ENCODE measurements at places on chromosomes 12 and 14.

- DNase-seq = no peak
These were observed 8.0 kb upstream of the C12orf42 start for GRCh38 chr12:103503546-103504480.

DNA sequence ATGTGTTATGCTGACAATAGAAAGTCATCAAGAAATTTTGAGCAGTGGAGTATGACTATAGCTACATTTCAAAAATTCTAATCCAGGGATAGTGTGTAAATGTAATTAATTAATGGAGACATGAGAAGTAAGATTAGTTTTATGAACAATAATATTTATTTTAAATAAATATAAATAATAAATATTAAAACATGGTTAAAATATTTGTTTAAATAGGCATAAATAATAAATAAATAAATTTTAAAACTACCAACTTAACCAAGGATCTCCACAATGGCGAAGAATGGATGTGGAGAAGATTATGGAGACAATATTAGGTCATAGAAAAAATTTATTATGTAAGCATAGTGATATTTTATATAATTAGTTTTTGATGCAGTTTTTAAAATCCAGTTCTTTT is 588.2 kb upstream of the NOVA1 start:
- no peak for DNase-seq

DNA sequence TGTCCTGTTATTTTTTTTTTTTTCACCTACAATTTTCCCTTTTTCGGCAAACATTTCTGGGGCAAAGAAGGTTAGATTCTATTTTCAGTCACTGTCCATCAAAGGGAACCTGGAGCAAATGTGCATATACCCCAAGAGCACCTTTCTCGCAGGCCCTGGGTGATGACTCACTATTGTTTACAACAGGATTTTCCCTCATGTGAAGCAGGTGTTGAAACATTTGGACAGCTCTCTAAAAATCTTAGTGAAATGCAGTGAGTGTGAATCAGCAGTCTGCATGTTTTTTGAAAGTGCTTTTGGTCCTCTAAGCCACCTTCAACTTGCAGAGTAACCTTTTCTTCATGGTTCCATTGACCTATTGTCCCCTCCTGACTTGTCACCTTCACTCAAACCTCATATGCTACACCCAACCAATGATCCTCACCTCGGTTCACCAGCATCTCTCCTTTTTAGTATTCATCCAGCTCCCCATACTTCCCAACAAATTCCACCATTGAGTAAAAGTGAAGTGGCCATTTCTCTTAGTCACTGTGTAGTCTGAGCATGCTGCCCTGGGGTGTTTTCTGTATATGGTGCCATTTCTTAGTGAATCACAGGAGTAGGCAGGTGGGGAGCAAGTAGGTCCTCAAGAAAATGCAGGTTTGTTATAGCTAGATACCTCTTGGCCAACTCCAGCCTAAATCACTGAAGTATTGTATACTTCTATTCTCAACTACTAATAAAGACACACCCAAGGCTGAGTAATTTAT is 260.2 kb downstream of the BMP4 start:
- no peak for DNase-seq

- DNase-seq = no peak
These were observed 50.0 kb downstream of the NCOR2 start for GRCh38 chr12:124517260-124518050.

GRCh38 chr14:99330316-99331240 is 58.6 kb upstream of the BCL11B start:
- DNase-seq = no peak

- DNase-seq = no peak
These were observed 124.1 kb downstream of the ARMH4 start for GRCh38 chr14:58027904-58028303.

DNA sequence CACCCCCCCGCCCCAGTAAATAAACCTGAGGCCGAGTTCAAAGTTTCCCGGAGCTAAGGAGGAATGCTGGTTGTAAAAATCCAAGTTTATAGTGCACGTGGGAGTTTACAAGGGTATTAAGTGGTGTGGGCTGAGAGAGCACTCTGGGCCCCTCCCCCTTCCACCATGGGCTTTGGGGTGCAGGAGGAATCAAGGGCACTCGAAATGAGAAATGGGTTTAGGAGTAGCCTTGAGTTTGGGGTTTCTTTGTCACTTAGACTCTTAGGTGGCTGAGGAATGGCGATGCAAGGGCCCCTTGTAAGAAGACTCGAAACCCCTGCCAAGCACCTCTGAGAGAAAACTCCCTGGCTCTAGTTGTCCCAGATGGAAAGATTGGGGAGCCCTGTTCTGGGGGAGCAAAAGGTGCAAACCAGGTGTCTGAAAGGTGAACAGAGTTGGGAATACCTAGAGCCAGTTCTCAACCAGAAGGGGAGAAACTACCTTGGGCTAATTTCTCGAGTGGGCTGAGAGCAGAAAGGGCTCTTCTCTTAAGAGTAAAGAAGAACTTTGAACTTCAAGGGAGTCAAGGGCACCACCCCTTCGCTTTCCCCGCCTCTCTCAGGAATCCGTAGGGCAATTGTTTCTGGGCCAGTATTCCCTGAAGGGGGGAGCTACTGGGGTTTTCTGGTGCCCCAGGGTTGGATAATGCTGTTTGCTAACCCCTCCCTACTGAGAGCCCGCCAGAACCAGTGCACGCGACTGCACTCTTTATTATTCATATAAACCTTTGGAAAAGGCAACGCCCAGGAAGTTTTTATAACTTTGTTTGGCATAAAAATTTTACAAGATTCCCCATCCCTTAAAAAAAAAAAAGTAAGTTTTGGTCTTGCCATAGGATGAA is 4.0 kb upstream of the HOTAIR start:
- DNase-seq = no peak

DNA sequence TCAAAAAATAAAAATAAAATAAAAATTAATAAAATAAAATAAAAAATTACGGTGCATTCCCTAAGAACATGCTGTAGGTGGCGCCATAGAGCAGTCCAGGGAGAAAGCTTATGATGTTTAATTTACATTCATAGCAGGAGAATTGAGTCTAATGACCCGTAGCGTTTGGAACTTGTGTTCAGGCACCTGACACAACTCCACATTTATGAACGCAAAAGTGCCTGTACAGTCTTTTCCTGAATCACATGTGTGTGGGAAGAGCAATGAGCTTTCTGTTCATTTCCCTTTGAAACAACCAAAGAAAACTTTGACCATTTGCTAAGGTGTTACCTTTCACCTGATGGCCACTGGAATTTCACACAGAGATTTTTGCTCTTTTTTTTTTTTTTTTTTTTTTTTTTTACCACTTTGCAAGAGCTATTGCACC is 60.6 kb upstream of the KCNA1 start:
- DNase-seq = no peak

GRCh38 chr14:45091710-45092109 is 7.8 kb downstream of the PRPF39 start:
- no peak for DNase-seq

- DNase-seq = no peak
These were observed at the start of gene FITM1 for GRCh38 chr14:24130380-24130716. Gene FITM1 (plus strand): TSS chr14:24130659. CDS start chr14:24131564, 905 bp downstream.

GRCh38 chr12:107817250-107817649 is 42.7 kb downstream of the ASCL4 start:
- no peak for DNase-seq

GRCh38 chr12:981176-981828 is 9.7 kb upstream of the ERC1 start:
- no peak for DNase-seq

GRCh38 chr12:94874518-94875302 is 128.8 kb downstream of the NDUFA12 start:
- no peak for DNase-seq

DNA sequence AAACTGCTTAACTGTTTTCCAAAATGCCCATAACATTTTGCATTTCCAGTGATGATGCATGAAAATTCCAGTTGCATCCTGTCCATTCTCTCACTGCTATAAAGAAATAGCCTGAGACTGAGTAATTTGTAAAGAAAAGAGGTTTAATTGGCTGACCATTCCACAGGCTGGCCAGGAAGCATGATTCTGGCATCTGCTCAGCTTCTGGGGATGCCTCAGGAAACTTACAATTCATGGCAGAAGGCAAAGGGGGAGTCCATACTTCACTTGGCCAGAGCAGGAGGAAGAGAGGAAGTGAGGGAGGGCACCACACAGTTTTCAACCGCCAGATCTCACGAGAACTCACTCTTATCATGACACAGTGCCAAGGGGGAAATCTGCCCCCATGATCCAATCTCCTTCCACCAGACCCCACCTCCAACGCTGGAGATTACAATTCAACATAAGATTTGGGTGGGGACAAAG is 18.2 kb upstream of the CLEC2D start:
- DNase-seq = no peak

DNA sequence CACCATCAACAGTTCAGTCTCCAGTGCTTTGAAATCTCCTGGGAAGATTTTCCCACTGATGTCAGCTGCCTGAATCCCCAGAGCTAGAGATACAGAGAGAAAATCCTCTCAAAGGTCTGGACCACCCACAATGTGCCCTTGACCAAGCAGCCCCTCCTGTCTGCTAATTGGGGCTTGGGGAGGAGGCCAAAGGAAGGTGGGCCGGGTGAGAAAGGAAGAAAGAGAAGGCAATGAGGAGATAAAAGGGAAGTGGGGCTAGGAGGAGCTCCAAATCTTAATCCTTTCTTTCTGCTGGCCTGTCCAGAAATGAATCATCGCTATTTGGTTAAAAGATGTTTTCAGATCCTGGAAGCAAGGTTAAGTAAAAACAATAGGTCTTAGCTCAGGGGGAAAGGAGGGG is 322.9 kb downstream of the BCL11B start:
- DNase-seq = no peak

DNA sequence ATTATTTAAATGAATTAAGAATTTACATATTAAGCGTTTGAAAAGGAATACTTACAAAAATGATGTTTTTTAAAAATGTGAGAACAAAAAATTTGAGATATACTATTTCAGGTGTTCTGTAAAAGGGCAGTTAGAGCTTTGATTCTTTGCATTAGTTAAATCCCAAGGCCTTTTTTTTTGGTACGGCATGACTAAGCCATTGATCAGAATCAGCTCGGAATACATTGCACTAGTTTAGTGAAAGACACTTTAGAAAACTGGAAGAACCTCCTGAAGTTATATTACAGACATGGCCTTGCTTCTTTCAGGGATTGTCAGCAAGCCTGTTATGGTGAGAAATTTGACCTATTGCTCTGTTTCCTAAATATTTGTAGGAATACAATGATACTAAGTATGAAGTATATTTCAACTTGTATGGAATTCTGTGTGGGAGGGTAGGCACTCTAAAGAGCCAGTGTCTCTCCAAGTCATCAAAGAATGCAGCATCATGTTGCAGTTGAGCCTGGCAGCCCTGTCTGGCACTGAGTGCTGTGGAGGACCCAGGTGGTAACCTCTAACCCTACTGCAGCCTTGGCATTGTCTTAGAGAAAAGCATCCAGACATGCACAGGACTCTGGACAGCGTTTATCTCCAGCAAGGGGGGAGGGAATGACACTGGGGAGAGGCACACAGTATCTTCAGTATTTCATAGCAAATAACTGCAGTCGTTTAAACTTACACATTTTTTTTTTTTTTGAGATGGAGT is 1.5 kb downstream of the KLC1 start:
- DNase-seq = no peak

GRCh38 chr14:70744641-70745040 is 64.7 kb downstream of the MAP3K9 start:
- no peak for DNase-seq

Measured in brain pericyte (primary cell).